ENCODE measurements at places on chromosomes 3 and 15.

DNA sequence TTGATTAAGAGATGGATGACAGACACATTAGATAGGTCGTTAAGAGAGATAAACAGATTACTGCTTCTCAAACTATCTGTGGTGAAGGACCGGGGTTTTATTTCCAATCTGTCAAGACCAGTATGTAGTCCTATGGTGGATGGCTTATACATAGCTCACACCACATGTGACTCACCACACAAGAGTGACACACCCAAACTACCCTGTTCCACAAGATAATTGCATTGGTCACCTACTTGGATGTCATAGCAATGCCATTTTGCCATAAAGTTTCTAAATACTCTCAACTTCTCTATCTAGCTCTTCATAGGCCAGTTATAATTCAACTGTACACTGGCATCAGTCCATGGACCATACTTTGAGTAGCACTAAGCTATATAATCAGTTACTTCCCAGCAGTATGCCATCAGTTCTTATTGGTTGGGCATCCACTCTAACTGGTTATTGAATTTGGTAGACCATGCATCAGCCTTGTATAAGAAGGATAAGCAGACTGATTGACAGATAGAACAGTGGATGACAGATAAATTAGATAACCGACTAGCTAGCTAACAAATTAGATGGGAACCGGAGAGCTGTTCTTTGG, 11.6 kb downstream of the WWTR1 start:
- no peak for DNase-seq

GRCh38 chr3:80187981-80188380, 420.2 kb upstream of the ROBO1 start:
- DNase-seq = no peak

- no peak for DNase-seq
Observed at GRCh38 chr3:33016846-33017405, 65.5 kb downstream of the CCR4 start.

GRCh38 chr3:6803619-6804018, 57.3 kb upstream of the GRM7 start:
- DNase-seq = no peak

DNA sequence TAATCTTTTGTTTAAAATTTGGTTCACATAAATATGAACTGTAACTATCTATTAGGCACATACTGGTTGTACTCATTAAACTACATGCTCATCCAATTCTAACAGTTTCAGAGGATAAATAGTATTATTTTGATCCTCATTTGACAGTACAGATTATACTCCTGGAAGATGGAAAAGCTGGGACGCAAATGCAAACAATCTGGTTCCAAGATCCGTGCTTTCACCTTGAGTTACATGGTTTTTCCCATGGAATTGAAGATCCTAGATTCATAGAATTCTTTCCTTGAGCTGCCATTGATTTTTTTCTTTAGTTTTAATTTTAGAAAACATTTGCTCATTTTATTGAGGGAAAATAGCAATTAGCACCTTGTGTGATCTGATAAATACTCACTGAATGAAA, 285.8 kb downstream of the ROBO2 start:
- DNase-seq = no peak

GRCh38 chr15:39426552-39427532, 154.0 kb upstream of the THBS1 start:
- peak; percentile 26 for DNase-seq

- DNase-seq = no peak
Observed at GRCh38 chr3:14959359-14959943, 12.1 kb downstream of the NR2C2 start.

DNA sequence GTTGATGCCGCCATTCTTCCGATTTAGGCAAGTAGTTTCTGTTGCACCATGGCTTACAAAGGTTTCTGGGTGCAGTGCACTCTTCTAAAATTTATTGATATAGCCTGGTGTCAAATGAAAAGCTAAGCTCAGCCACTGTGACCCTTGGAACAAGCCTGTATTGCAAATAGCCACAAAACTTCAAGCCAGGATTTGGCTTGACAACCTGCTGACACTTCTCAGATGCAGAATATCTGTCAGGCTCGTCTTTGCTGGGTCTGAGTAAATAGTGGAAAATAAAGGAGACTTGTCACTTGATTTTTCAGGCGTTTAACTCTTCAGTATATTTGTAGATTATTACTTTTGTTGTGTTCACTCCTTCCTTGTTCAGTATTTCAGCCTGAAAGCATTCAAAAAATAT, 871.8 kb downstream of the OTOL1 start:
- no peak for DNase-seq

DNA sequence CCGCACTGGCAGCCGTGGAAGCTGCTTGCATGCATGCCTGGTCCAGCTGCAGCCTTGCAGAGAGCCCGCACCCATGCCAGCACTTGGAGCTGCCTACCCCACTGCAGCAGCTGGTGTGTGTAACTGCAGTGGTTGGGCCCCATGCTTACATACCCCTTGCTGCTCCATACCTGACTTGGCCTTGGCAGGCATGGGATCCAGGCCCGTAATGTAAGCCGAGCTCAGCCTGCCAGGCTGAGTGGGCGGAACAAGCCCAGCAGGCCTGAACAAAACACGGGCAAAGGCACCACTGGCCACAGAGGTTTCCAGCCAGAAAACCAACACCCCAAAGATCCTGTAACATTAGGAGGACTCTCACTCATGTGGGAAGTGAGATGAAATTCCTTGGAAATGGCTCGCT, 48.3 kb downstream of the SLC6A20 start:
- no peak for DNase-seq

GRCh38 chr3:132595014-132595413, 2.1 kb upstream of the ACKR4 start:
- DNase-seq = no peak

- DNase-seq = no peak
Observed at GRCh38 chr3:151900460-151900859, 27.0 kb downstream of the SUCNR1 start.

DNA sequence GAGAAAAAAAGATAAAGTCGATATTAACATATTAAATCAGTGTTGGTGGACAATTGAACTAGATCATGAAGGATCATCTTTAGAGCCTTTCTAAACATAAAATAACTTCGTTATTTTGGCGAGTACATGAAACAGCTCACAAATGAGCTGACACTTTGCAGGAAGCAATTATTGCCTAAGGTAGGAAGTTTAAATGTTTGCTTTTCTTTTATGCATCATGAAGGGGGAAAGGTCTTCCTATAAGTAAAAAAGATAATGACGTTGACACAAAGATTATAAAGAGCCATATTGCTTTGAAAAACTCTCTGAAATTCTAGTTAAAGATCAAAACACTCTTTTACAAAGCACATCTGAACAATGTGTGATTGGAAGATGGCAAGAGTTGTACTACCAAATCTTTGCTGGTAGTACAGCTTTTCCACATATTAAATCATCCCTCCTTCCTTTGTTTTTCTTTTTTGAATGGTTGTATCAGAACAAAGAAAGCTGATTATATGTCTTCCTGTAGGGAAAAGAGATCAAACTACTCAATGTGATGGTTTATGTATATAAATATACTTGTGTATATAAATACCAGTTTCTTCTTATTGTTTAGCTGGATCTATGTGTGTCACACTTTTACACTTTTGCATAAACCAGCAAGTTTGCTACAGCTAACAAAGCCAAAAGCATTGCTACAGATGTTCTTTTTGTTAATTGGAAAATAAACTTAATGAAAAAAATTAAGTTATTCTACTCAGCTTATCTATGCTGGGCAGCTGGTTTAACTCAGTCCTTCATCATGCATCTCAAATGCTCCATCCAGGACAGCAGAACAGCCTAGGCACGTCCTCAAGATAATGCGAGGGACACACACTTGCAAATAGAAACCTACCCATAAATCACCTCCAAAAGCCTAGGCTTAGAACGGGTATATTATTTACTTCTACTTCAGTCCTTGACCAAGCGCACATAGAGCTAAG, 850.8 kb upstream of the ROBO1 start:
- no peak for DNase-seq

- no peak for DNase-seq
Observed at GRCh38 chr3:56610669-56611335, 53.8 kb downstream of the CCDC66 start.

DNA sequence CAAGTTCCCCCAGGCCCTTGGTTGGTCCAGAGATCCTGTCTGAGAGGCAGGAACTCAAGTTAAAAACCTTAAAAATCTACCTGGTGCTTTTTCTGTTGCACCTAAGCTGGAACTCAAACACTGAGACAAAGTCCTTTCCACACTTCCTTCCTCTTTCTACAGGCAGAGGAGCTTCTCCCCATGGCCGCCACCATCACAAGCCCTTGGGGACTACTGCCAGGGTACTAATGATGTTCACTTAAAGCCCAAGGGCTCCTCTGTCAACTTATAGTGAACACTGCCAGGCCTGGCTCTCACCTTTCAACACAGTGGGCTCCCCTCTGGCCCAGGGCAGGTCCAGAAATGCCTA, 26.0 kb downstream of the TM4SF18 start:
- no peak for DNase-seq

DNA sequence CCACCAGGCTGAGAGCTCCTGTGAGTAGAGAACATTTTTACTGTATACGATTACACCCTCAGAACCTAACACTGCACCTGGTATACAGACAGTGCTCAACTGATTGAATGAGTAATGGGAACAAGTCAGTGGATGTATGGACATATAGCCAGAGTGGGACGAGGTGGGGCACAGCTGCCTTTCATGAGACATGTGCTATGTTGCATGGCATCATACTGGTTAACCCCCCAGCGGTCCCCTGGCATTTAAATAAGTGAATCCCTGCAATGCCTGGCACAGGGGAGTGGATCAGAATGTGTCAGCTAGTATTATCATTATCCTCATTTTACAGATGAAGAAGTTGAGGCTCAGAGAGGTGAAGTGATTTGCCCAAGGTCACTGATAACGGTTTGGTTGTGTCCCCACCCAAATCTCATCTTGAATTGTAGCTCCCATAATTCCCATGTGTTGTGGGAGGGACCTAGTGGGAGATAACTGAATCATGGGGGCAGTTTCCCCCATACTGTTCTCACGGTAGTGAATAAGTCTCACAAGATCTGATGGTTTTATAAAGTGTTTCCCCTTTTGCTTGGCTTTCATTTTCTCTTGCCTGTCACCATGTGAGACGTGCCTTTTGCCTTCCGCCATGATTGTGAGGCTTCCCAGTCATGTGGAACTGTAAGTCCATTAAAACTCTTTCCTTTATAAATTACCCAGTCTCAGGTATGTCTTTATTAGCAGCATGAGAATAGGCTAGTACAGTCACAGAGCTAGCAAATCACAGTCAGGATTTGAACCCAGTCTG, 56.0 kb upstream of the ATP2B2 start:
- DNase-seq = no peak
